ENCODE measurements at places on chromosomes 12 and 14. TPM values are rescaled to one million over a fixed set of nuclear protein-coding genes. Genes with fewer than 3 reads are reported as not detected.

Gene ZCRB1
- 54.9 TPM for total RNA-seq

Gene GALNT8
- total RNA-seq = 1.8 TPM

Gene KCNC2
- total RNA-seq = not detected

Gene COCH
- total RNA-seq = 0.55 TPM

Gene NYNRIN
- 0.18 TPM for total RNA-seq

Gene FAM186B
- total RNA-seq = not detected

Gene DCAF4
- total RNA-seq = 13.6 TPM

Gene MORN3
- 3.6 TPM for total RNA-seq

Gene TPH2
- not detected for total RNA-seq

DNA sequence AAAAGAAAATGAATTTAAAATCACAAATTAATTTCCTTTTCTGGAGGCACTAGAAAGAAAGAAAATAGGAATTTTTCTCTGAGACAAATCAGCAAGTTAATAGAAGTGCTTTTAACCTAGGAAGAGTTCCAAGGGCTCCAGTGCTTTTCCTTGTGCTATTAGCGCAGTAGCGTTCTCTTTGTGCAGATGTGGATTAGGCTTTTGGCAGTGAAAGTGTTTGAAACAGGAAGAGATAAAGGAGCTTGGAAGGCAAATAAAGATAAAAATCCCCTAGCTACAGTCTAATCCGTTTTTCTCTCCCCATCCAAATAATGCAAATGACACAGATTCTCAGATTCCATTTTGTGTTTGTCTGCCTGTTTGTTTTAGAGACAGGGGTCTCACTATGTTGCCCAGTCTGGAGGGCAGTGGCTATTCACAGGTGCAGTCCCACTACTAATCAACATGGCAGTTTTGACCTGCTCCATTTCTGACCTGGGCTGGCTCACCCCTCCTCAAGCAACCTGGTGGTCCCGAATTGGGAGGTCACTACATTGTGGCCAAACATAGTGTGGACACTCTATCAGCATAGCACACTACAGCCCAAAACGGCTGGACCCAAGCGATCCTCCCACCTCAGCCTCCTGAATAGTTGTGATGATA lies 166.1 kb downstream of the PAWR start:
- DNase-seq = no peak

GRCh38 chr14:85316701-85317410 lies 213.1 kb upstream of the FLRT2 start:
- DNase-seq = no peak

DNA sequence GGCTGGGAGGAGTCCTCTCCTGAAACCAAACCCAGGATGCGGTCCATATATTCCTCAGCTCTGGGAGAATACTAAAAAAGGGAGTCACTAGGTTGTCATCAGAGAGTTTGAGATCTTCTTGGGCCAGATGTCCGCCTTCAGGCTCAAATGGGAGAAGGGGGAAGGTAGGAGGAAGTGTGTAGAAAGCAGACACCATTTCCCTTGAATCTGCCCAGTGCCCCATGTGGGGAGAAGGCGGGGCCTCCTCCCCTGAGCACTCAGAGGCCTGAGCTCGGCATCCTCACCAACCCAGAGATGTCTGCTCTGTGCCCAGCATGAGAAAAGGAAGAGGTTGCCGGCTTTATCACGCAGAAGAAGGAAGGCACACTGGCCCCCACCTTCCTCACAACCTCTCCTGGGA lies 37.3 kb downstream of the LTBP2 start:
- peak; percentile 47 for DNase-seq

DNA sequence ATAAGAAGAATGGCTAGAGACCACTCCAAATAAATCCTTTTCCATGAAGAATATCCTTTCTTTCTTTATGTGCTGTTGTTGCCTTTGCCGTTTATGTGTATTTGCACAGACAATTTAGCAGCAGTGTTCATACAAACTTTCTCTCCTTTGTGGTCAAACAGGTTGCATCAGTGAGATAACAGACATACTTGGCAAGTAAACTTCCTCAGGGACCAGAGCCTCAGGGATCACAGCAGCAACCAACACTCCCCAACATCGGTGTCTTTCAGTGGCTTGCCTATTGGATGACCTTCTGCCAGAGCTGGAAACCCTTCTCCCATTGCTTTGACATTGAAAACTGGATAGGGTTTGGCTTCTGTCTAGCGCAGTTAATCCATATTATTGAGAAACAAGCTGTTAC lies 252.2 kb downstream of the BTG1 start:
- DNase-seq = no peak

- no peak for DNase-seq
Measured at GRCh38 chr14:31947076-31947475, 130.0 kb upstream of the ARHGAP5 start.

DNA sequence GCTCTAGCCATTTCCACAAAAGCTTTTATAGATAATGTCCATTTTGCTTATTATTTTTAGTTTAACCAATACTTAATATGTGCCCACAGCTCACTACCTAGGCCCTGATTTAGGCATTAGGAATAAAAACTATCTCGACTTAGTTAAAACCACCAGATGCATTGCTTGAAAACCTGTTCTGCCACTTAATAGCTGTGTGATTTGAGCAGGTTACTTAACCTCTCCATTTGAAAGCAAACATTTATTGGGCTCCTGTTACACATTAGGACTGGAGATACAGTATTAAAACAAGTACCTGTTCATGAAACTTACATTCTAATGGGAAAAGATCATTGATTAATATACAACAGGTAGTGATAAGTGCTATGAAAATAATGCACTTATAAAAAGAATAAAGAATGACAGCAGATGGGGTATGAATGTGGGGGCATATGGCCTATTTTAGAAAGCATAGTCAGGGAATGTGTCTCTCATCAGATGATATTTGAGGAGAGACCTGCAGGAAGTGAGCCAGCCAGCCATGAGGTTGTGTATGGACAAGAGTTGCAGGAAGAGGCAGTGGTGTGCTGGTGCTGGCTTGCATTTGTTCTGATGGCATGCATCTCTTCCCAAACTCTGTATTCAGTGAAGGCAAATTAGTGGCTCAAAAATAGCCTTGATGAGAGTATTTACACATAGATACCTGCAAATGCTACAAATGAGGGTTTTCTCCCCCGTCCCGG lies 34.3 kb downstream of the NOPCHAP1 start:
- no peak for DNase-seq

GRCh38 chr12:104448451-104448850 lies 8.3 kb upstream of the CHST11 start:
- no peak for DNase-seq

DNA sequence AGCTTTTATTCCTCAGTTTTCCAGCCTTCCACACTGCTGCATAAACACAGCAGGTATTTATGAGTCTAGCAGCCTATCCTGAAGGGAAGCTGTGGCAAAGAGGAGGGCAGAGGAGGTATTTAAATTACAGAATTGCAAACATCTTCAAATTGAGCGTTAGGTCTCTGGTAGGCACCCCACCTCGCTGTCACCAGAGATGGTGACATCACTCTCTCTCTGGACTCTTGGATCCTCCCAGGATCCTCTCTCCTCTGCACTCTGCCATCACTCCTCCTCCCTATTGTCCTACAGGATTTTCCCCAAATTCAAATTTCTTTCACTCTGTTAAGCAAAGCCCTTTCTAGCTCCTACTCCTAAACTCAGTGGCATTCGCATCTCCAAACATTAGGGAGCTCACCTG lies 6.7 kb downstream of the PLEKHD1 start:
- DNase-seq = no peak

DNA sequence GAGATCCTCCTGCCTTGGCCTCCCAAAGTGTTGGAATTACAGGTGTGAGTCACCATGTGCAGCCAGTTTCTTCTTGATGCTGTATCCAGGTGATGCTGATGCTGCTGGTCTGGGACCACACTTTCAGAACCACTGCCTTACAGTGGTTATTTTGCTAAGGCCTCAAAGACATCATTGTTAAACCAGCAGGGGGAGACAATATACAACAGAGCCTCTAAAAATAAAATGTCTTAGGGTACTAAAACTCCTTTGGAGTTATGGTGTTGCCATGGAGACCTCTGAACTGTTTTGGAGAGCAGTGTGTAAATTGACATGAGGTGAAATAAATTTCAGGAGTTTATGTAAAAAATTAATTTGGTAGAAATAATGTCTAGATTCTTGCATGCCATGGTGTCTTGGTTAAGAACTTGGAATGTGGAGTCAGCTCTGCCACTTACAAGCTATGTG lies 1.1 kb upstream of the ARG2 start:
- DNase-seq = no peak

DNA sequence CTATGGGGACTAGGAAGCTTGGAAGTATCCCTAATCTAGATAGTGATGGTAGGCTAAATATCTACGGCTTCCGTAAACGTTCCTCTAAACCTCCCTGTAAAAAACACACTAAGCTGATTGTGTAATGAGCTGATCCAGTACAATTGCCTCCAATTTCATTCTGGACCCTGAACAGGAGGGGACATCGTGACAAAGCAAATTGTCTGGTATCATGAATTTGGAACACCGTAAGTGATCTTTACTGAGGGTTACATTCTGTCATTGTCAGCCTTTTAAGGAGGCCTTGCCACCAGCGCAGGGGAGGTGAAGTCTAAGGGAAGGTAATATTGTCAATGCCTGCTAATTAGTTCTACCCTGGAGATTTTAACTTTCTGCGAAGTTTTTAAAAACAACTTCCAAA lies 487 bp upstream of the MGST1 start:
- no peak for DNase-seq

GRCh38 chr12:31205054-31205453 lies 120.9 kb downstream of the SINHCAF start:
- no peak for DNase-seq

GRCh38 chr12:117742721-117743120 lies 226.1 kb downstream of the KSR2 start:
- DNase-seq = no peak

- no peak for DNase-seq
Measured at GRCh38 chr14:94379291-94380224, 8.8 kb downstream of the SERPINA1 start.

GRCh38 chr14:90649083-90649482 lies 167.1 kb downstream of the TTC7B start:
- no peak for DNase-seq

GRCh38 chr14:94625353-94625635 lies 13.1 kb downstream of the SERPINA3 start:
- DNase-seq = no peak

GRCh38 chr12:76942267-76942666 lies 63.4 kb upstream of the CSRP2 start:
- DNase-seq = no peak

GRCh38 chr12:128418944-128419343 lies 152.0 kb downstream of the TMEM132C start:
- DNase-seq = no peak

DNA sequence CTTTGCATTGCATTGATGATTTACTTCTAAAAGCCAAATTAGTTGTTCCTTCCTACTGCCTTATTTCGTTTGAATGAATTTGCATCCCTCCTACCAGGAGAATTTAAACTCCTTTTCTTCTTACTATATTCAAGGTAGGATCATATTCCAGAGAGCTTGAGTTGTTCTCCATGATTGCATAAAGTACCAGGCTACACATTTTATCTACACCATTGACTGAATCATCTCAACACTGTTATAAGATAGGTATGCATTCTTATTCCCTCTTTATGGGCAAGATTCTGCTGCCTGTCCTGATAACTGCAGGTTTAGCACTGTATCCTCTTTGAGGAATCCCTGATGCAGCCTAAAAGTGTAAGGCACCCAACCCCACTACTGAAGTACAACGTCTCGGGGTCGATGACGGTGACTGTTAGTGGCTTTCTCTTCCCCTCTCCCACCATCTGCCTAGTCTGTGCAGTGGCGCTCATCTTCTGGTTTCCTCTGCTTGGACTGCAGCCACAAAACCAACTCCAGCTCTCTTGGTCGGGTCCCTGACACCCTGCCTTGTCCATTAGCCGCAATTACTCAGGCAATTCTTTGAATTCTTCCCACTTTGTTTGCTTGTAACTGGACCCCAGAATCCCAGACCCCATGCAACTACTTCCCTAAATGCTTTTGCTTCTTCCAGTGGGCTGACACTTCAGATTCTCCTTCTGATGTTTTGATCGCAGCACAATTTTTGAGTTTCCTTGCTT lies 44.4 kb upstream of the STXBP6 start:
- DNase-seq = no peak

DNA sequence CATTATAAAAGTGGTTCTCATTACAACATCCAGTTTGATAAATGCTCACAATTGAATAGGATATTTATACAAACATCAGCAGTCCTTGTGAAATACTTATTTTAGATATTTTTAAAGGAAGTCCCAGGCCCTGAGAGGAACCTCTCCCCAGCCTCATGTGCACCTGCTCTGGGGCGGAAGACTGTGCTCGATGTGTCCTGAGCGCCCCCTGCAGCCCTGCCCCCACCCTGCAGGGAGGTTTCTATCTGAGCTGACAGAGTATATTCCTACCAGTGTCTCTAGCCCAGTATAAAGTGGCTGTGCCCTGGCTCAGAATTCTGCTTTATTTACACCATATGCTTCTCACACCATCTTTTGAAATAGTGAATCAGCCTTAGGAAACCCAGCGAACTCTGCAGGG lies 1349.1 kb downstream of the TMEM121 start:
- DNase-seq = peak; percentile 55

- DNase-seq = no peak
Measured at GRCh38 chr14:22489244-22489545, 99.8 kb downstream of the DAD1 start.

DNA sequence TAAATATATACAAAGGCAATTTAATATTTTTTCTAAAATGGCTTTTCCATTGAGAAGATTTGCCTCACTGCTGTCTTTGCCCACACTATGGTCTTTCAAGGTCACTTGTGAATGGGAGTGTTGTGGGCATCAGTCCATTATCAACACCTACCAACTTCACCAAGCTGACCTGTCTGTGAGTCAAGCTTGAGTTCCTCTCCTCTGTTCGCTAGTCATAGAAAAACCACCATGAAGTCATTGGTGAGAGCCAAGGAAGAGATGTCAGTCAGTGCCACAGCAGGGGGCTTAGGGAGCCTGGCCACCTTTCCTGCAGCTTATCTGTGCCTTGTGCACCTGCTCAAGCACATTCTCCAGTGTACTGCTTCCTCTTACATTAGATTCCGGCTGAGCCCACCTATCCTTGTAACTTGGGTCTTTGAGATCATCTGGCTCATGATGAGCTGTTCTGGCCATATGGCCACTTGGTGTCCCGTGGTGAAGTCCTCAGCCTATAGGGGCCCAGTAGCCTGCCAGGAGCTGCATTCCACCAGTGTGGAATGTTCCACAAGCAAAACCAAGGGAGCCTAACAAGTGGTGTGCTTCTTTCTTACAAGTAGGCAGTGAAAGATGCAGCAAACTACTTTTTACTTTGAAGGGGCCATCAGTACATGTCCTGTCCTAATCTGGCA lies 80.8 kb upstream of the C12orf71 start:
- no peak for DNase-seq

DNA sequence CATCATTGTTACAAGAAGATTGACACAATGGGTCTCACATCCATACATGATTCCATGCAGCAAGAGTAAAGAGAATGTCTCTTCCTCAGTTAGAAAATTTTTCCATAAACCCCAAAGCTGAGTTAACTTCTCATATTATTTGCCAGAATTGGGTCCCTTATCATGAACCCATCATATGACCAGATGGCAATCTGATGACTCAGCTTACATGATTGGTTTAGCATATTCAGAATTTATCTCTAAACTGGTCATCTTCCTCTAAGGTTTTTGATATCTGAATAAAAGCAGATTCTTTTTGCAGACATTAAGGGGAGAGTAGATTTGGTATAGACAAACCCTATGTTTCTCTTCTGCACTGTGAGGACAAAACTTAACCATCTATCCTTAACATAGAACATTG lies 174.9 kb downstream of the PIK3C2G start:
- no peak for DNase-seq

GRCh38 chr12:82682851-82683261 lies 3.9 kb upstream of the TMTC2 start:
- no peak for DNase-seq

GRCh38 chr12:40733871-40734270 lies 41.6 kb downstream of the CNTN1 start:
- DNase-seq = no peak
